ENCODE measurements at places on chromosomes 16 and 17.
A peak's percentile ranks its signal among the peaks of the same experiment; 100 is the strongest.

- DNase-seq: no peak
Observed at GRCh38 chr17:64750478-64750877, 88.4 kb upstream of the SMURF2 start.

DNA sequence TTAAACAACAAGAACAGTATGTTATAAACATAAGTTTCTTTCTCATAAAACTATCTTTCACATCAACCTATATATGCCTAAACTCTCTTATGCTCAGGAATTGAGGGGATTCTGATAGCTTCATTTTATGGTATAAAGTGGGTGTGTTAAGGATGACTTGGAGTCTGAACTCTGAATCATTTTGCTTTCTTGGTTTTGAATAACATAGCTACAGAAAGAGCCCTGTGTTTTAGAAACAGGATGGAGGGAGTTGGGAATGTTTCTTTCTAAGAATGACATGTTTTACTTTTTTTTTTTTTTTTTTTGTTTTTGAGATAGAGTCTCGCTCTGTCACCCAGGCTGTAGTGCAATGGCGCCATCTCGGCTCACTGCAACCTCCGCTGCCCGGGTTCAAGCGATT lies 50.1 kb downstream of the RHOT1 start:
- DNase-seq: no peak

GRCh38 chr16:50469744-50470321 lies 78.4 kb upstream of the NKD1 start:
- DNase-seq: peak; percentile 85

DNA sequence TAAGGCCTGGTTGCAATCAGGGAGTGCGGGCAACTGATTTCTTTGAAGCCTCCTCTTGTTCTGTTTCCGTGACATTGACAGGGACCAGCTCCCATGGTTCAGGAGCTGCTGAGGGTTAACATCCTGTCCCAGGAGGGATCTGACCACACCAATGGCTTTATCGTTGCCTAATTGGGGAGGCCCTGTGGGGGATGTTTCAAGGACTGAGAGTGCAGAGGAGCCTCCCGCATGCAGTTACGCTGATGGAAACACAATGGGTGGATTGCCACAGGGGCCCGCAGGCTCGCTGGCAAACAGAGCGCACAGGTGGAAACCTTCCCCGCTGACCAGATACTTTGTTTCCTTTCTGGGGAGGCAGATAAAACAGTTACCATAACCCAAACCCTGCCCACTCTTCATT lies 23.8 kb upstream of the ABCC1 start:
- no peak for DNase-seq

DNA sequence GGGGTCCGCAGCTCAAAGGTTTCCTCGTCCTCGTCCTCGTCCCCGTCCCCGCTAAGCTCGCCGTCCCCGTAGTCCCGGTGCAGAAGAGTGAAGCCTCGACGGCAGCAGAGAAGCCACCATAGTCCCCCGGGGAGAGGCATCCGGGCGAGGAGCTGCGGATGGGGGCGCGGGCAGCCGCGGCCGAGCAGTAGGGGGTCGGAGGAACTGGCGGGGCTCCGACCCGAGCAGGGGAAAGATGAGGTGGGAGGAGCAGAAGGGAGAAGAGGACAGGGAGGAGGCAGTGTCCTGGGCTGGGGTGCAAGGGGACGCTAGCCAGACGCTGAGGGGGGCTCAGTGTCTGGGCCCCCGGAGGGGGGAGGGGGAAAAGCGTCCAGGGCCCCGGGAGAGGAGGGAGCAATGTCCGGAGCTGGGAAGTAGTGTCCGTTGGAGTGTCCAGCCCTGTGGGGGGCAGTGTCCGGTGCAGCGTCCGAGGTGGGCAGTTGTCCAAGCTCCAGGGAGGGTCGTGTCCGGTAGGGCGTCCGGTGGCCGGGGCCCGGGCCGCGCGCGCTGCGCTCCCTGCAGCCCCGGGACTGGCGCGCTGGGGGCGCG lies at the start of gene PLEKHH3:
PLEKHH3 (minus strand) TSS at position 571 of the 588 bp plus-strand sequence; CDS start at position 140, 431 bp downstream.
- DNase-seq: no peak

DNA sequence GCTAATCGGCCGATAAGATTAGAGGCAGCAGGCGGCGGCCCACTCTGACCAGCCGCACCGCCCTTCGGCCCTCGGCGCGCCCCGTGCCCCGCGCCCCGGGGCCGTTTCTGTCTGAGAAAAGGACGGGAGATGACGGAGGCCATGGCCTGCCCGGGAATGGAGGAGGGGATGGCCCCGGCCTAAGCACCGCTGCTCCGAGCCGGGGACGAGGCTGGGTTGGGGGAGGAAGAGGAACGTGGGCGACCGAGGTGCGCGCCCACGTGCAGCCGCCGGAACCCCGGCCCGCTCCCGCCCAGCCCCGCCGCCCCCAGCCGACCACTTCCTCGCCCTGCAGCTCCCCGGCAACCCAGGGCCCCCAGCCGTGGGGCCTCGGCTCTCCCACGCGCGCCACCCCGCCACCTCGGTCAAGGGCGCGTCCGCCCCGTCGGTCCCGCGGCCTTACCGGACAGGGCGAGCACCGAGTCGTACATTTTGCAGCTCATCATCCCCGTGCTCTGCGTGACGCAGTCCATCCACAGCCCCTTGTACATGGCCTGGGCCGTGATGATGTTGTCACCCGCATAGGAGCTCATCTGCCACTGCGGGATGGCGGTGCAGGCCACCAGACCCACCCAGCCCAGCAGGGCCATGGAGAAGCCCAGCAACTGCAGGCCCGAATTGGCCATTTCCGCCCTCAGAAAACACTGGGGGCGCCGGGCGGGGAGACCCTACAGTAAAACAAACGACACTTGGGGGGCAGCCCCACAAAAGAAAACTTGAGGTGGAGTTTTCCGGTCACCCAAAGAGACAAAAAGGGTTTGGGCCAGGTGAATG lies 693 bp downstream of the CLDN7 start:
- no peak for DNase-seq

- DNase-seq: no peak
Observed at GRCh38 chr16:6562986-6563385, 769.7 kb upstream of the RBFOX1 start.

GRCh38 chr17:38761612-38762011 lies 9.1 kb downstream of the PSMB3 start:
- peak; percentile 29 for DNase-seq

DNA sequence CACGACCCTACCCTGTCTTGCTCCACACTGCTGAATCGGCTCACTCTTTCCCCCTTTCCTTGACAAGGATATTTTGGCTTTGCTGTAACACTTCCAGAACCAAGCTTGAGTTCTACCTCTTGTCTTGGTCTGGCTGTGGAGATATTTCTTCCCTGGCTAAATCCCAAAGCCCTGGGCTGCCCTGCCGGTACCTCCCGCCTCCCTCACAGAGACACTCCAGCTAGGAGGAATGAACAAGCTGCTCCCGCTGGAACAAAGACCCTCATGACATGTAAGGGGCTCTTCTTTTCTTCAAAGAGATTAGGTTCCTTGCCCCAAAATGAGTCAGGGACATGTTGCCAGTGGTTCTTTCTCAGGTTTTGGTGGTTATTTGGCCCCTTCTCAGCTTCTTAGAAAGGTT lies 10.8 kb downstream of the INPP5K start:
- DNase-seq: no peak

DNA sequence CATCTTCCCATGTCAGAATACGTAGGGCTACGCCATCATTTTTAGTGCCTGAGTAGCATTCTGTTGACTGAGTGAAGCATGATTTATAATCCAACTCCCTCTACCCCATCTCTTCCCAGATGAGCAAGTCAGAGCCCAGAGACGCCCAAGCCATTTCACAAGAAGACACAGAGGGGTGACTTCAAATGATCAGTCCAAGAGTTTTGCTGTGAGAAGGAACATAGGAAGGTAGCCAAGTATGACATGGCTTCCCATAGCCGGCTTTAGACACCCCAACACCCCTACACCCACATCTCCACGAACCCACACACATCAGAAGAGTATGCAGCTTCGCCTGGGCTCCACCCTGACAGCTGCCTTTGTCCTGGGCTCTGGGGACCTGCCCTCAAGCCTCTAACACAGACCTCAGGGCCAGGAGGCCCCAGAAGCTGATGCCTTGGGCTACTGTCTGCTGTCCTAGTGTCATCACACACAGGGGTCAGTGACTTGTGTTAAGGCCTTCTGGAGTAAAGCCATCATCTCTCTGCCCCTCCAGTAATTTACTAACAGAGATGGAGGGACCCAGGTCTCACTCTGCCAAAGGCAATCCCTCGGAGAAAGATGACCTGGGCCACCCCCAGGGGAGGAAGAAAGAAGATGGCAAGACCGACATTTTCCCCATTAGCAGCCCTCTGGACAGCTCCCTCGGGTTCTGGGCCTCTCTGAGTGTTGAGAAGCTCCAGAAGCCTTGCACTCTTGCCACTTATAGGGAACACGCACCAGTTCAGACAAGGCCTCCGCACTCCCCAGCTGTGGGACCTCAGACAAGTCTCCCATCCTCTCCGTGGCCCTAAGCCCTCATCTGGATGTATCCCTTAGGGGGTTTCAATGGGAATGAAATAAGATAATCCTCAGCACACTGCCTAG lies 38.7 kb upstream of the MRPS23 start:
- no peak for DNase-seq

DNA sequence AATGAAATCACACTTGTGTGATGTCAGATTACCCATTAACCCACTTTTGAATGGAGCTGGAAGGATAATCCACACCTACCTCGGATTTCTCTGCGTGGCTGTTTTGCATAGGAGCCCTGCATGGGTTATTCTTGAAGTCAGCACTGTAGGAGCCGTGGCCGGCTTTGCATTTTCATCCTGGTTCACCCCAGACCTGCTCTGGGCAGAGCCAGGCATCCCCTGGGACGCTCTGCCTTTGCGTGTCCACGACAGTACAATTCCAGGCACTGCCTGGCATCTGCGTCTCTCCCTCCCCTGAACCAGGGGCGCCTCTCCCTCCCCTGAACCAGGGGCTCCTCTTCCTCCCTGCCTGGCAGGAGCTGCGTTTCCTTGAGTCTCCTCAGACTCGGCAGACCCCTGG lies 29.7 kb upstream of the ZNF750 start:
- no peak for DNase-seq

DNA sequence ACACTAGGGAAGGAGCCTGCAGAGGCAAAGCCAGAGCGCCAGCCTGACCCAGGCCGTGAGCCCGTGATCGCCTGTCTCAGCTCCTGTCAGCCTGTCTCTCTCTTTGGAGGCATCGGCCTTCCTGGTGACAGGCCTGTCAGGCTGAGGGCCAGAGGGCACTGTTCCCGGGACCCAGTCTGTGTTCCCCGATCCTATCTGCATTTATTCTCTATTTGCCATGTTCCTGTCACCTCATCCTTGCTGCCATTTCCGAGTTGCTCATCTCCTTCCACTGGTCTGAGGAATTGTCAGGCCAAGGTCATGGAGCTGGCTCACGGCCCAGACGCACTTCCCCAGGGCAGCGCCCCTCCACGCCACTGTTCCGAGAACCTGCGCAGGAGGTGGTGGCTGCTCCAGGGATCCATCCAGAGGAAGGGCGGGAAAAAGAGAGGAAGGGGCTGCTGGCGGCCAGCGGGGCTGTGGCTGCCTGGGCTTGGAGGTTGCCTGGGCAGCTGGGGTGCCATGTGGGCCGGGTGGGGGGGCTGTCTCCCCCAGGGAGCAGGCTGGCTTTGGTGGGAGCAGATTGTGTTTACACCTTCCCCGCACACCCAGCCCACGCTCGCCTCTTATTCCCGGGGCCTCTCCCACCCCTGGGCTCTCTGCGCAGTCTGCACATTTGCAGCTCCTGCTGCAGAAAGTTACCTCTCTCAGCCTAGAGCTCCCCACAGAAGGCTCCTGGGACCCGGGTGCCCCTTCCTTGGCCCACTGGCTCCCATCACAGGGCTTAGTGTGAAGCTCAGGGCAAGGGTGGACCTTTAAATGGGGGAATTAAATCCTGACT lies 4.9 kb downstream of the PRCD start:
- DNase-seq: no peak

- DNase-seq: no peak
Observed at GRCh38 chr17:40909755-40910154, 24.7 kb upstream of the KRT20 start.

DNA sequence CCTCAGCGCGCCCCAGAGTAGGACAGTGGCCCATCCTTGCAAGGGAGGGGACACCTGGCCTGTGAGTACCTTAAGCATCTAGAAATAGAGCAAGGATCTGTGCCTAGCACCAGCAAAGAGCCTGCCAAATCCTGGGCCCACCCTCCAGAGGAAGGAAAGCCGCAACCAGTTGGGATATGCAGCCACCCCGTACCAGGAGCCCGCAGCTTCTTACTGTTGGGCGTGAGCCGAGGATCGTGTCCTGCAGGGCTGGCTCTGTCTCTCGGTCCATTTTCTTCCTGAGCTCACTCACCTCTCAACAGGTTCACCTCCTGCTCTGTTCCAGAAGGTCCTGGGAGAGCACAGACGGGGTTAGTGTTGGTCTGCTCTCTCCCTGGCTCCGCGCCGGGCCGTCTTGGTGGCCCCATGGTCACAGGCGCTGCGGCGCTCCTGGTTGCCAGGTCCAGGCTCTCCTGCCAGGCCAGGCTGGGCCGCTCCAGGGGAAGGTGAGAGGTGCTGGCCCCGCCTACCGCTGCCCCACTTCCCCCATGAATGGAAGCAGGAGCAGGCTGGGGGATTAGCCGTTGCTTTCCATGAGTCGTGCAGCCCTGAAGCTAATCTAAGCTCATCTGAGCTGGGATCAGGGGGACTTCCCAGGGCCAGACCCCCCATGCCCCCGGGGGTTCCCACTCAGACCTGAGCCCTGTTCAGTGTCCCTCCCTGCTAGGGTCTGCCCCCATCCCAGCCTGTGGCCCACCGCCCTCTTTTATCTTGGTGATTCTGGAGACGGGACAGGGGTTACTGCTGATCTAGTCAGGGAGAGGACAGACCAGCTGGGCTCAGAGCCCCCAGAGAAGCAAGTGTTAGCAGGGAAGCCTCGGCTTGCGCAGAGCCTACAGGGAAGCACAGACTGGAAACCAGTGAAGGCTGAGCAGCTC lies 12.7 kb downstream of the ENDOV start:
- no peak for DNase-seq

- DNase-seq: no peak
Observed at GRCh38 chr17:29246628-29247027, at the start of gene CRYBA1. CRYBA1 (plus strand) TSS chr17:29246859; CDS start chr17:29246864, 5 bp downstream.

GRCh38 chr16:88649924-88650748 lies 717 bp downstream of the CYBA start:
- no peak for DNase-seq

DNA sequence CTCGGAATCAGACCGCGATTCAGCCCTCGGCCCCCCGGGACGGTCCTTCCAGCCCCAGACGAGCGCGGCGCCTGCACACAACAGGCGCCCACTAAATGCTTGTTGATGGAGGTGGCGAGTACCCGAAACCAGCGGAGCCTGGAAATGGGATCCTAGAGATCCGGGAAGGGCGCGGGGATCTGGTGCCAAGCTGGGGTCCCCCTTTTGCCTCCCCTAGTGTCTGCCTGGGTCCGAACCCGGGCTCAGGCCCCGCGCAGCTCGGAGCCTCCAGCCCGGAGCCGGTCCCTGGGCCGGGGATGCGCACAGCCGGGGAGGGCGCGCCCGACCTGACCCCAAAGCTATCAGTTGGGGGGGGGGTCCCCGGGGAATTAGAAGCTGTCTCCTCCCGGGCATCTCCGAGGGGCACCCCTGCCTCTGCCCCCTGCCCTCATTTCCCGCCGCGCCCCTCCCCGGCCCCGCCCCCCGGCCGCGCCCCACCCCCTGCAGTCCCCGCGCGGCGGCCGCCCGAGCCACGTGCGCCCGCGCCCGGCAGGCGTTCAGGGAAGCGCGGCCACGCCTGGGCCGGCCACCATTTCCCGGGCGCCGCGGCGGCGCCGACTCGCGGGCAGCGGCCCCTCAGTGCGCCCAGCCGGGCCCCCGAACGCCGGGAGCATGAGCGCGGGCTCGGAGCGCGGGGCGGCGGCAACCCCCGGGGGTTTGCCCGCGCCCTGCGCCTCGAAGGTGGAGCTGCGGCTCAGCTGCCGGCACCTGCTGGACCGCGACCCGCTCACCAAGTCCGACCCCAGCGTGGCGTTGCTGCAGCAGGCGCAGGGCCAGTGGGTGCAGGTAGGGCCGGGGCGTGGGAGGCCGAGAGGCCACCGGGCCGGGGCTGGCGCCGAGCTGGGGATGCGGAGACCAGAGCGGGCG lies at the start of gene CPNE7:
CPNE7 (plus strand) TSS at position 512 of the 906 bp plus-strand sequence; CDS start at position 652, 140 bp downstream.
- no peak for DNase-seq
